ENCODE measurements at places on chromosomes 3 and 15.

DNA sequence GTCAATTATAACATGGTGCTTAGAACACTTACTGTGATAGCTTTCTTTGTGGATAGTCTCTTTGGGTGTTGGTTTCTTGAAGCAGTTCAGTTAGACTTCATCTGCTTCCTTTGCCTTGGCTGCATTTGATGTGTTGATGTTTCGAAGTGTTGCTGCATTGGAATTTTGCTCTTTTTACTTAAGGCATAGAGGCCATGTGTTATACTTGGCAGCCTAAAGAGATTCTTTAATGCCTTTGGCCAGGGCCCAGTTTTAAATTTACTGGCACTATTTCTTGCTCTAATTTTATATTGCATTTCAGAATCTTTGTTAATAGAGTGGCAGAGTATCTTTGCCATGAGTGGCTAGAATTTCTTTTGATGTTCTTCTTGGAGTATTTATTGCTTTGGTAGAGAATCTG lies 21.2 kb downstream of the NR1D2 start:
- DNase-seq: no peak

- no peak for DNase-seq
Measured at GRCh38 chr15:41892621-41893421, 1.0 kb downstream of the SPTBN5 start.

DNA sequence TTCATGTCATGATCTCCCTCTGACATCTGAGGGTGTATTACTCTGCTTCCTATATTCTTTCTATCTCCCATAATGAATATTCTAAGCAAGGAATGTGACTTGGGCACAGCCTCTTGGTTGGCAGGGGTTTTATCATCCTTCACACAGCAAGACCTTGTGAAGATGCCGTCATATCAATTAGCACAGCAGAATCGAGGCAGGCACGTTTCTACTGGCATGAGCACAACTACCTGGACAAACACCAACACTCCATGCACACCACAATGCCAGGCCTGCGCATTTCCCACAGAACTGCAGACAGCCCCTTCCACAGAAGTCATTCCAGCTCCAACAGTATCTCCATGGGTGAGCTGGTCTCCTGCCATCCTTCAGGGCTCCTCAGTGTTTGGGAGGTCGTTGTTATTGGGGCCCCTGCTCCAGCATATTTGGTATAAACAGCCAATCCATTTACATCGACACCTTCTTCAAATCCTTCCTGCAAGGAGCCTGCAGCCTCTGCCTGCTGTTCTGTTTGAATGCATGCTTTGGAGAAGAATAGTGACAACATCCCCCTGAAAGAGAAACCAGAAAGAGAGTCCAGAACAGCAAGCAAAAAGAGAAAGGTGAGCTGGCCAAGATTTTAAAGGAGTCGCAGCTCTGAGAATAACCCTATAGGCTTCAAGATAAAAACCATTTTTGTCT lies 275.5 kb downstream of the SHOX2 start:
- DNase-seq: no peak

DNA sequence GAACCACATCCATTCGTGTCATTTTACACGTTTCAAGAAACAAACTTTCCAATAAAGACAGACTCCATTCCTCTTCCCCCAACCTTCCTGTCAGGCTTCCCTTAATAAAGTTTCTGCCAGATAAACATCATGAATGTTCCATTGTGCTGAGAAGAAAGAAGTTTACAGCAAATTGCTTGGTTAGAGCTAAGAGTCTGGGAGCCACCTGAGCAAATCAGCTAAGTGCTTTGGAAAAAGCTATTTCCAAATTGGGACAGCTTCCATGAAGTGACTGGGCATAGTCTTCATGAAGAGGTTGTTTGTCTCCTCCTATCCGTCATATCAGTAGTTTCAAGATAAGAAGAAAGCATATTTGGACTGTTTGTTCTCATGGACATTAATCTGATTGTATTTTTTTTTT lies 77.0 kb downstream of the MAGI1 start:
- DNase-seq: no peak

DNA sequence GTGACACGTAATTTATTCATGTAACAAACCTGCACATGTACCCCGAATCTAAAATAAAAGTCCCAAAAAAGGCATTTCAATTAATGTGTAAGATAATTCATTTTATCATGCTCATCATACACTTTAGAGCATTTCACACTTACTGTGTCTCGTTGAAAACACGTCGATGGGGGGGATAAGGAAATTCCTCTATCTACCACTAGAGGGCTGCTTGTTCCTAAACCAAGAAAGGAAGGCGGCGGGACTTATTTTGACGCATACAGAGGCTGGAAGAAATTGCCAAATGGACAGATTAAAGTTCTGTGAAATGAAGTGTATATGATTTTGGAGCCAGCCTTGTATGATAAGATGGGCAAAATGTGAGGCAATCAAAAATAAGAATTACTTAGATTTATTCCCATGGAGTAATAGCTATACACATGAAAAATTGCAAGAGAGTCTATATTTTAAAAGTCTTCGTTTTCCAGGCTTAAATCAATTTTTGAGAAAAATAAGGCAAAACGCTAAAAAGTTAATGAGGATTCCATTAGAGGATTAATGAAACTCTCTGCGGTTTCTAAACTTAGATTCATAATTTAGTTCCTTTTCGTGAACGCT lies 346.8 kb downstream of the CNTN3 start:
- no peak for DNase-seq

DNA sequence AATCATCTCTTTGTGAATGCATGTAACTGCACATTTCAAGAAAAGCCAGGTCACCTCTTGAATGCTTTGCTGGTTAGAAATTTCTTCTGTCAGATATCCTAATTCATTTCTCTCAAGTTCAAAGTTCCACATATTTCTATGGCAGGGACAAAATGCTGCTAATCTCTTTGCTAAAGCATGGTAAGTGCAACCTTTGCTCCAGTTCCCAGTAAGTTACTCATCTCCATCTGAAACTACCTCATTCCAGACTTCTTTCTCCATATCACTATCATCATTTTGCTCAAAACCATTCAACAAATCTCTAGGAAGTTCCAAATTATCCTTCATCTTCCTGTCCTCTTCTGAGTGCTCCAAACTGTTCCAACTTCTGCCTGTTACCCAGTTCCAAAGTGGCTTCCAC lies 230.6 kb downstream of the ZMAT3 start:
- DNase-seq: no peak

DNA sequence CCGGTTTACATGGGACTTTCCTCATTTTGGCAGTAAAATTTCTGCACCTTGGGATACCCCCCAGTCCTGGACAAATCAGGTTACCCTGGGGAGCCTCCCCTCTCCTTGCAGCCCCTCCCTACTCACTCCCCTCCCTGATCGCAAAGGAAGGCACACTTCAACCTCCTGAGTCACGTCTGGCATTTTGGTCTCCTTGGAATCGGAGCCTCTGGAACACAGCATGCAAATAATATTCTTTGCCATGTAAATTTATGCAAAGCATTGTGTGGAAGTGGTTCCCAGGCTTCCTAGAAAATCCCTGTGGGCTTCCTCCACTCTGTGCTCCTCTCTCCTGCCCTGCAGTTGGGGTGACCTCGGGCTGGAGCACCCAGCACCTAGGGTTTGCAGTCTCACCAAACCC lies 11.6 kb downstream of the SCN5A start:
- no peak for DNase-seq

GRCh38 chr3:110667216-110667615 lies 404.4 kb upstream of the NECTIN3 start:
- no peak for DNase-seq

DNA sequence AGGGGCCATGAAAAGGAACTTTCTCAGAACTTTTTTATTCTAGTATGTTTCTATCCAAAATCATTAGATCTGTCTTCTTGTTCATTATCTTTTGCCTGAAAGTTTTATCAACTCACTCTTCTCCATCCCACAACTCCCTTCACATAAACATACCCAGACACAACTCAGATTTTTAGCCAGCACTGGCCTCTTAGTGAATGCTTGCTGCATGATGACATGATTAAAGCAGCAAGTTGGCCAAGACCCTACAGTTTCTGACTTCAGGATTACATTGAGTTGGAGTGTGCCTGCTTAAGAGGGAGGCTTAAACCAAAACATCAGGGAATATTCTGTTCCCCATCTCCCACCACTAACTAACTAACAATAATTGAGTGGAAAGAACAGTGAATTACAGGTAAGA lies 38.1 kb downstream of the PLSCR2 start:
- DNase-seq: no peak

DNA sequence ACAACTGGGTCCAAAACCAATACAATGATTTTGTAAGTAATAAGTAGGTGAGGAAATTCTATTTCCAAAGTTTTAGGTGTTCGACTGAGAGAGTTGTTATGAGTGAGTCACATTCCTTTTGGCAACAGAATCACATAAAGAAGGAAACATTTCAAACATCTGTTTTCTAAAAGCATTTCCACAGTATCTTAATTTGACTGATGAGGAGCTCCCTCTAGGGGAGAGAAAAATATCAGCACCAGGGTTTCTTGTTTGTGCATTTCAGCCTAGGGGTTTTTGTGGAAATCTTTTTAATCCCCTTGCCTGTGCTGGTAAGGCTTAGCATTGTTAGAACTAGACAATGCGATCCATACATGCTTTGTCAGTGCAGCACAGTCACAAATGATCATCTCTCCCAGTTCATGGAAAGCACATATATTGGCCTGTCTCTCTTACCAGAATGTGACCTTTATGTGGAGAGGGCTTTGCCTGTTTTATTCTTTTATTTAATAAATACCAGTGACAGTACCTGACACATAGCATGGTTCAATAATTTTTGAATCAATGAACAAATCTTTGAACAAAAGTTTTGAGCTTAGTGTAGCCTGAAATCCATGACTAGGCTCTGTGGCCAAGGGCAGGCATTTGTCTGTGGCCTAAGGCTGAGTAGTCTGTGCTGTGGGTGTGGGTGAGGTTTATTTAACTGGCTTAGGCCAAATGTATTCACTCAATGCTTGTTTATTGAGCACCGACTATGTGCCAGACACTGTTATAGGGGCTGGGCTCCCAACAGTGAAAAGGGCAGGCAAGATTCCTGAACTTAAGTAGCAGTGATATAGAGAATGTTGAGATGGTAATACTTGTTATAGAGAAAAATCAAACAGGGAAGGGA lies 21.1 kb upstream of the IQCF6 start:
- DNase-seq: no peak

- no peak for DNase-seq
Measured at GRCh38 chr15:30940359-30940758, 36.6 kb downstream of the FAN1 start.

DNA sequence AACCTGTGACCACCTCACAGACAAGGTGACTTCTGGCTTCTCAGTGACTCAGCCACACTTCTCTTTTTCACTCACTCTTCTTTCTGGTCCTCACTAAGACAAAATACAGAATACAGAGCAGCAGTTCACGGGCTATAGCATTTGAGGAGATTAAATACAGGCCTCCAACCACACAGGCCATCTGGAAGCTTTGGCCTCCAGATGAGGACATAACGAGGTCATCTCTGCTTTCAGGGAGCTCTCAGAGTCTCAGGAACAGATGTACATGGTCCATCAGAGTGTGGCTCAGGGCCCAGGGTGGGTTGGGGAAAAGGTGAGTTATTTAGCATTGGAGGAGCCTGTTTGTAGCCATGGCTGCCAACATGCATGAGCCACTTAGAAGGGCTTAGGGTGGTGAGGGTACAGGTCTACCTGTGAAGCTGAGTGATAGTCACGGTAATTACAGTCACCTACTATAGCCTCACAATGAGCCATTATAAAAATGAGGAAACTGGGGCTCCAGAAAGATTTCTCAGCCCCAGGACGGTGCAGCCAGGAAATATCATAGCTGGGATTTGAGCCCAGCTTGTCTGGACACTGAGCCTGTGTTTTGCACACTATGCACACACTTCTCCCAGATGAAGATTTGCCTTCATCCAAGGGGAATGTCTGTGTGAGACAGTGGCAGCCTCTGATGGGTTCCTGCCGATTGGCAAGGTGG lies 159.8 kb upstream of the CTDSPL start:
- DNase-seq: no peak

DNA sequence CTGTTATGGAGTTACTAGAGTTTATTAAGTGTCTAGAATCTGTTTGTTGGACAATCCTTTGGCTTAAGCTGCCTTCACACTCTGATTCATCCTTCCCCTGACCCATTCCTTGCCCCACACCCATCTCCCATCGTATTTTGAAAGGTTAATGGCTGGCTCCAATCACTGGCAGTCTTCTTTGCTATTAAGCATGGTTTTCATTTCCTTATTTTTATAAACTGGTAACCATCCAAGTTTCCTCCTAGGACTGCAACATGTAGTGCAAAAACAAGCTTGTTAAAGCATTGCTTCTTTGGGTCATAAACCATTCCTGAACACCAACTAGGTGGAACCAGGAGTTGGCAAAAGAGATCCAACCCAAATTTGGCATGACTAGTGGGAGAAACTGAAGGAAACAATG lies 148.4 kb downstream of the DTWD1 start:
- DNase-seq: no peak

DNA sequence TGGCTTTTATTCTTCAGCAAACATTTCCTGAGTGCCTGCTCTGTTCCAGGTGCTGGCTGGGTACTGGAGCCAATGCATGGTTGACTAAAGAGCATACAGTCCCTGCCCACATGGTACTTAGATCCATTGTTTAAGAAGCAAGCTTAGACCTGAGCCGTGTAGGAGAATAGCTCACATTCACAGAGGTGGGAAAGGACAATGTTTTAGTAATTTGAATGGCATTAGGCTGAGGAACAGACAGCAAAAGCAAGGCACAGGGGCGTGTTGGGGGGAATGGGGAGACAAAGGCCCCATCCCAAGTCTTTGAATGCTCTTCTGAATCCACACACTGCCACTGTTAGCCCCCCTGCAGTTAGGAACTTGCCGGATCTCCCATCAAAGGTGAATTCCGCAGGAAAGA lies 388.2 kb upstream of the RGMA start:
- DNase-seq: no peak

GRCh38 chr3:123883111-123883510 lies 1.0 kb downstream of the MYLK start:
- DNase-seq: no peak

DNA sequence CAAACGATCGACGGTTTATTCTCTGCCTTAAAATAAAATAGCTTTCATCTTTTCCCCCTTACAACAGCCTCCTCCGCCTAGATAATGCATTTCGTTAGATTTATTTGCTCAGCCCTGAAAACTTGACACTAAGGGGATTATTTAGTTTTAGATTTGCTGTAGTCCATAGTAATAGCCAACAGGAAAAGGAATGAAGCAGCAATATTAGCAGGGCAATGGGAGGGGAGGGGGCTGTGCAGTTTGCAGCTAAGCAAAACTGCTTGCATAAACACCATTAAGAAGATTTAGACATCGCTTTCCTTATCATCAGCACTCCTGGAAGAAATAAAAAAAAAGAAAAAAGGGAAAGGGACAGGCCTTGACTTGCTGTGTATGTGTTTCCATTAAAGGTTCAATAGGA lies 286.5 kb upstream of the SOX14 start:
- DNase-seq: no peak

DNA sequence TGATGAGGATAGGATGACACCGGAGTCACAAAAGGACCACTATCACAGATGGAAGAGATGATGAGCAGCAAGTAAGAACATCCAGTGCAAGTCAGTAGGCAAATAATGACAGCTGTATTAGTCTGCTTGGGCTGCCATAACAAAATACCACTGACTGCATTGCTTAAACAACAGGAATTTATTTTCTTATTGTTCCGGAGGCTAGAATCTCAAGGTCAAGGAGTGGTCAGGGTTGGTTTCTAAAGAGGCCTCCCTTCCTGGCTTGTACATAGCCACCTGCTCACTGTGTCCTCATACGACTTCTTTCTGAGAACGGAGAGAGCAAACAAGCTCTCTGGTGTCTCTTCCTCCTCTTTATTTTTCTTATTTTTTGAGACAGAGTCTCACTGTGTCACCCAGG lies 380.7 kb downstream of the PLOD2 start:
- DNase-seq: no peak

Data from activated CD8-positive, alpha-beta memory T cell treated with anti-CD3 and anti-CD28 coated beads, Interleukin-2, amount 50 U/mL, for 48 hours (primary cell).